ENCODE measurements at places on chromosomes 7 and 10. TPM values are rescaled to one million over a fixed set of nuclear protein-coding genes. Genes with fewer than 3 reads are reported as not detected.

- DNase-seq: no peak
These were observed 84.7 kb downstream of the ADCY1 start for GRCh38 chr7:45658716-45659495.

GRCh38 chr7:134888141-134888740, 98.1 kb upstream of the AGBL3 start:
- no peak for DNase-seq

DNA sequence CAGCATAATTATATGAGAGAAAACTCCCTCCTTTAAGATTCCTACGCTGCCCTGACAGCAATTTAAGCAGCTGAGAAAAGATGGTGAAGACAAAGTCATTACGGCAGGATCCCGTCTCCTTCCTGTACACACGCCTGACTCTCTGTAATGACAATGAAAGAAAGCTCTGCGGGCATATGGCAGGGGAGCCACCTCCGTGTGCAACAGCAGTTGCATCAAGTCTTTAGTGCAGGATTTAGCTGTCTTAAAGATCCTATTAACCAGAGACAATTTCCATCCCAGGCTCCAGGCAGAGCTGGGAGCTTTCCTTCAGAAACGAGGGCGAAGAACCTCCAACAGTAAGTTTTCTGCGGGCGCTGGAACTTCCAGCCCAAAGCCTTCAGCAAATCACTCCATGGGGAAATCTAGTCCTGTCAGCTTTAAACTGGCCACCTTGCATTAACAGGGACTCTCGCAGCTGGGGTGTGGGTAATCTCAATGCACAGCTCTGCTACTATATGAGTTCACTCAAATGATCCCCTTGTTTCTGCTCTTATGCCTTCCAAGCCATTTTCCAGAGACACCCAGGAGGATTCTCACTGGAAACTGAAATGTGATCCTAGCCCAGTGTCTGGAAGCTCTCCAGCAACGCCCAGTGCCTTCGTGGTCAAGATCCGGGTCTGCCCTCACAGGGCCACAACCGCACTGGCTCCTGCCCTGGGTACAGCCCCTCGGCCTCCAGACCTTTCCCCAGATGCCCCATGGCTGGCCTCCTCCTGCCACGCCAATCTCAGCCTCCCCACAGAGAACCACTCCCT, 74.9 kb downstream of the CTBP2 start:
- DNase-seq: no peak

The GNAT3 gene
- not detected for total RNA-seq

The CDC14C gene
- not detected for total RNA-seq

DNA sequence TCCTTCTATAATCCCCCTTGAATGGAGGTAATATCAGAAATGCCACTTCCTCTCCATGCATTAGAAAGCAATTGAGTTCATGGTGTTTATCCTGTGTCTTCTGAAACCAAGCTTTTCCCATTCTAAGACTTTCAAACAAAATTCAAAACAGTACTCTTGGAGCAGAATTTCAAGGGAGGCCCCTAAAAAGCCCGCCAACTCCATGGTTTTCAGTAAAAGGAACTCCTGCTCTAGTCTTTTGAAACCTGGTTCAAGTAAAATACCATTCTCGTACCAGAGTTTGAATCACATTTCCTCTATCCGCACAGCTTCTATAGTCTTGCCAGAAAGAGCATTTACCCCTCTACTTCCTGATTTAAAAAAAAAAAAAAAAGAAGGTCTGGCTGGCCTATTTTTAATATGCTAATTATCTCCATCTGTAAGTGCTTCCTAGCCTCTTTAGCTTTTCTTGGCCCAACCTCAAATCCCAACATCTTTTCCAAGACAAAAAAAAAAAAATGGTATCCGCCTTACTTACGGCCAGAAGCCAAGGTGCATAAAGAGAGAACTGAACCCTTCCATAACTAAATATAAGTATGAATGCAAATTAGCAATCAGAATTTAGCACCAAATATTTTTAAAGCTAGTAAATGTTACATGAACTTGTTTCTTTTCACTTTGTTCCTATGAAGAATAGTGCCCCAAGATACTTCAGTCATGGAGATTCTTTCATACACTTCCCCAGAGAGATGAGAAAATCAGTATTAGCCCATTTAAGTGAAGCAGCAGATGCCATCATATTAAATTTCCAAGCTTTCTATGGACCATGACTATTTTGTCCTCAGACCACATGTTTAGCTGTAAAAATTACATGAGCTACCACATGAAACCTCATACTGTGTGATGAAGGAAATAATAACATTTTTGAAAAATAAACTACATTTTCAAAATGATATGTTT, 199.9 kb upstream of the FAM3C start:
- no peak for DNase-seq

The PPP1R17 gene
- total RNA-seq: not detected

GRCh38 chr10:3107426-3107961, 40.1 kb downstream of the PFKP start:
- peak; percentile 78 for DNase-seq

DNA sequence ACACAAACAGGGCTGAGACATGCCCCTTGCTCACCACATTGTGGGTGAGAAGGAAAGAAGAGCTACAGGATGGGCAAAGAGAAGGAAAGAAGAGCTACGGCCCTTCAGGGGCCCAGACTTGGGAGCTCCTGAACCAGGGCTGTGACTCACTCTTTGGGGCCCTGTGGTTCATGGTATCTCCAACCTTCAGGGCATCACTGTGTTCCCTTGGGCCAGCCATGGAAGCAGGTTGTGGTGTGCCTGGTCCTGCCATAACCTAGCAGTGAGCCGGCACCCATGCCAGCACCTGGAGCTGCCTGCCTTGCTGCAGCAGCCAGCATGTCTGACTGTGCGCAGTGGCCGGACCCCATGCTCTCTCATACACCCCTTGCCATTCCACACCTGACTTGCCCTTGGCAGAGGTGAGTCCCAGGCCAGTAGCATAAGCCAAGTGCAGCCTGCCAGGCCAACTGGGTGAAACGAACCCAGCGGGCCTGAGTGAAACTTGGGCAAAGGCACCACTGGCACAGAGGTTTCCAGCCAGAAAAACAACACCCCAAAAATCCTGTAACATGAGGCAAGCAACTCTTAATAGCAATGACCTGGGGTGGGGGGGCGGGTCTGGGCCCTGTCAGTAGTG, 89.0 kb upstream of the CACUL1 start:
- no peak for DNase-seq

DNA sequence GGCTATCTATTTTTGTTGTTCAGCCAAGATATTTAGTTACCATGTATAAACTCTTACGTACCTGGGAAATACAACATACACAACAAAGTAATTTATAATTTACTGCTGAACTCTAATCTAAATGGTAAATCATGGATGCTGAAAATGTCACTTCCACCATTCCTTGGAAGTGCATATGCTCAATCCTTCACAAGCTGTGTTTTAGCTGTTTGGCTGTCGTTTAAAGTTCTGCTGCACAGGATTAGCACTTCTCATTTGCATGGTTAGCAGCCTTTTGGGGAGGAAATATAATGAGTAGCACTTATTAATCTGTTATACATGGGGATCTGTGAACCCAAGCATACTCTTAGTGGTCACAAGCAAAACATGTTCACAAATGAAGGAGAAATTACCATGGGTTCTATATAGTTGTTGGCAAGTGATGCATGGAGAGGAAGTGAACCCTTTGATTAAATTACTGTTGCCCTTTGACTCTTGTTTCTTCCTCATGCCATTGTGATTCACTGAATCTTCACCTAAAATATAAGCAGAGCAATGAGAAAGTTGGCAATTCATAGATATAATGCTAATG, 18.5 kb downstream of the PIK3CG start:
- DNase-seq: no peak

DNA sequence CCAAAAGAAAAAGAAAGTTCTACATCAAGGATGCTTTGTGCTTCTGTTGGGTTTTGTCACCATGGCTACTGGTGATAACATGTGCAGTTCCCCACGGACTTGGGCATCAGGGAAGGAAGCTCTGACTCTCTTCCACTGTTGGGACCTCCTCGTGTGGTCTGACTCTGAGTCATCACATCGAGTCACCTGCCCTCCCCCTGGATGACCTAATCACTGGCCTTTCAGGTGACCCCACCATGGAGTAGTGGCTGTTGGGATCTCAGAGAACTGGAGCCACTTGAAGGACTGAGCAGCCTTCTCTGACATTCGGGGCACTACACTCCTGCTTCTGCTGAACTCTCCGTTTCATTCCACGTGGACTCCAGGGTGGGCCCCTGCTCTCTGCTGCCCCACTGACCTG, 60.8 kb upstream of the DOCK1 start:
- DNase-seq: no peak

The PURB gene
- total RNA-seq: 26.5 TPM

DNA sequence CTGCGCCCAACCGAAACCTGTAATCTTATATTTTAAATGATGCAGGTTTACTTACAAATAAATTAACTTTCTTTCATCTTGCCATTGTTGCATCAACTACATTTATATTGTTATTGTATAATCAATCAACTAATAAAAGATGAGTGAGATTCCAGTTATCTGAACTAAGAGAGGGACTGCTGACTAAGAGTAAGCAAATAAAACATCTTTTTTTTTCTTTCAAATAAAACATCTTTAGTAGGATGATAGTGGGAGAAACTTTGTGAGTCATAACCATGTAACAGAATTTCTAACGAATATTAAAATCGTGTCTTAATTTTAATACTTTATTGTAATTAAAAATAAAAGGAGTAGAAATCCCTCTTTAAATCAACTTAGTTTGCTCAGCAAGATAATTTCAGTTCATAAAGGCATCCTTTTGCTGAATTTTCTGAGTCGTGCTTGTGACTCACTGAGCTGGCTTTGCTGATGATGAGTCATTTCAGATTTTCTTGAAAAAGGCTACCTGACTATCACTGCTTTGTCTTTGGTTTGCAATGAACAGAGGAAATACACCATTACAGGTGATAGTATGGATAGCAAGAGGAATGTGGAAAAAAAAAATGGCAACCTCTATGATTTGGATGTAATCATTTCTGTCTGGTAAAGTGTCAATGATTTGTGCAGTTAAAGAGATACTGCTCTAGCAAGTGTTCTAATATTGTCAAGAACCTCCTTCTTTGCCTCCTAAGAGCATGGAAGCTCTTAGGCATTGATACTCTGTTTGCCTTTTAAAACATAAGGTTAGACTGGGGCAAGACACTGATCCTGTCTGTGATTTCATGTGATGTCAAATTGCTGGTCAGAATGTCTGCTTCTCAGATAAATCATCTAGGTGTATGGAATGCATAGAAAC, 119.5 kb downstream of the GPR158 start:
- DNase-seq: no peak

DNA sequence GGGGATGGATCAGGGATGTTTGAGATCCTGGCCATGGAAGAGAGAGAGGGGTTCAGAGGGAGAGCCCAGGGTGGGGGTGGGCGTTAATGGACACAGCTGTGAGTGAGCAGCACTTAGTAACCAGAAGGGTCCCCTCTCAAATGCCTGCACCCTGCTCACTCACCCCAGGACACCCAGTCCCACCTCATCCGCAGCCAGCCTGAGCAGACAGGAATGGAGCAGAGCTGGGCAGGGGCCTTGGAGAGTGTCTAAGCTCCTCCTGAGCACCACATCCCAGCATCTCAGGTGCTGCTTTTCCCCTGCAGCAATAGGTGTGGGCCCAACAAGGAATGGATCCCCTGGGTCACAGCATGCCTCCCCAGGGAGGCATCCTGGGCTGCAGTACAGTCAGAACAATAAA, 5.3 kb downstream of the FAM24A start:
- DNase-seq: no peak

- no peak for DNase-seq
These were observed 117.1 kb downstream of the AOAH start for GRCh38 chr7:36606976-36607720.

DNA sequence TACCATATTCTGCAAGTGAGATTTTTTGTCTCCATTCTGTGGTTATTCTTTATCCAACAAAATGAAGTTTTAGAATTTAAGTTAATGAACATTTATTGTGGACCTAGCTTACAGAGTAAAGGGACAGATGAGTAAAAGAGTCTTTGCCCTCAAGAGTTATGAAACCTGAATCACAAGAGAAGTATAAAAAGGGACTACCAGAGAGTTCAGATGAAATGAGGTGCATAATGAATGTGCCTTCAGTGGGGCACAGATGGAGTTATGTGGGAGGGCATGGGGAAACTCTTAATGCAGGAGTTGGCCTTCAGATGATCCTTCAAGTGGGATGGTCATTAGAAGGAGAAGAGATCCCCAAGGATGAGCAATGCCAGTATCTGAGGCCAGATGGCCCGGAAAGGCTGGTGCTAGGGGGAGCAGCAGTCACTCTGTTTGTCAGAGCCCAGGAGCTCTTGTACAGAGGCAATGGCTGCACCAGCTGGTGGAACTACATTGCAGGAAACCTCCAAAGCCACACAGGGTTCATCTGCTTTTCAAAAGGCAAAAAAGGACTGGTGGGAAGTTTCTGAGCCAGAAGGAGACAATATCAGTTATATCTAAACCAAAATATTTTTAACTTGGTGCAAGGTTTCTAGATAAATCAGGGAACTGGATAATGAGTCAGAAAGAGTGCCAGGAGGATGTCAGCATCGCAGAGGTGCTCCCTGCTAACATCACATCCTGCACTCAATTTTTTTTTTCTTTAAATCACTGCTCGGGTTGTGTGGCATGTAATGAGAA, 162.0 kb downstream of the KLF6 start:
- DNase-seq: no peak

- DNase-seq: no peak
These were observed 334.4 kb downstream of the SUGCT start for GRCh38 chr7:40468891-40469864.

DNA sequence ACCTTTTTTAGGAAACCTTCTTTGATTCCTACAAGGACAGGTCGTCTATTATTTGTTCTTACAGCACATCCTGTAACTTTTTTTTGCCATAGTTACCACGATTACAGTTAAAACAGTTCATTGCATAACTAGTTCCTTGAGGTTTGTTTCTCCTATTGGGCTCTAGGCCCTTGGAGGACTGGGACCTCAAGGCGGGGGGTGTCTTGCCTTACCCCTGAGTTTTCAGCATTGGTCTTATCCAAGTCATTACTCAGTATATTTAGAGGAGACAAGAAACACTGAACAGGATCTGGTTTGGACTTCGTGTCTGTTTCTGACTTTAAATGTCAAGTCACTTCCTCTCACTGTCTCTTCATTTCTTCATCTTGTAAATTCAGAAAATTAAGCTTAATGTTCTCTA, 369.8 kb downstream of the SDK1 start:
- no peak for DNase-seq

GRCh38 chr10:91190876-91191583, 29.4 kb upstream of the PCGF5 start:
- no peak for DNase-seq

GRCh38 chr7:11557627-11558026, 274.4 kb downstream of the THSD7A start:
- DNase-seq: no peak

GRCh38 chr7:888081-889024, 12.0 kb downstream of the GET4 start:
- DNase-seq: no peak

DNA sequence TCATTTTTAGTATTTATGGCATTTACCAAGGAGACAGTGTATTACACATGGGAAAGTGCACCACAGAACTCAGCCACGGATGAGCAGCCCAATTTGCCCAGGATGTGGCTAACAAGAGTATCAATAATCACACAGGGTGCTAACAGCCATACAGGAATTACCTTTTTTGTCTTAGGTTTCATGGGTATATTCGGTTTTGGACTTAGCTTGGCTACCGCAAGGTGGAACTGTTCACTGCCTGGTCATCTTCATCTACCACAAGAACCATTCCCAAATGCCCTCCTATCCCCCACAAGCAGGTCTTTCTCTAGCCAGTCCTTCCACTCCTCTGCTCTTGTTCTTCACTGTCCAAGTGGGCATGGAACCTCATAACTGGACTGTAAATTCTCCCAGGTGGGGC, 6.0 kb downstream of the PDLIM1 start:
- DNase-seq: no peak

The NYAP1 gene
- total RNA-seq: 6.8 TPM

All from ovary (tissue), 10 donors.